Germinal center (tissue), 1 donor: ENCODE measurements at places on chromosomes 2 and 18.

DNA sequence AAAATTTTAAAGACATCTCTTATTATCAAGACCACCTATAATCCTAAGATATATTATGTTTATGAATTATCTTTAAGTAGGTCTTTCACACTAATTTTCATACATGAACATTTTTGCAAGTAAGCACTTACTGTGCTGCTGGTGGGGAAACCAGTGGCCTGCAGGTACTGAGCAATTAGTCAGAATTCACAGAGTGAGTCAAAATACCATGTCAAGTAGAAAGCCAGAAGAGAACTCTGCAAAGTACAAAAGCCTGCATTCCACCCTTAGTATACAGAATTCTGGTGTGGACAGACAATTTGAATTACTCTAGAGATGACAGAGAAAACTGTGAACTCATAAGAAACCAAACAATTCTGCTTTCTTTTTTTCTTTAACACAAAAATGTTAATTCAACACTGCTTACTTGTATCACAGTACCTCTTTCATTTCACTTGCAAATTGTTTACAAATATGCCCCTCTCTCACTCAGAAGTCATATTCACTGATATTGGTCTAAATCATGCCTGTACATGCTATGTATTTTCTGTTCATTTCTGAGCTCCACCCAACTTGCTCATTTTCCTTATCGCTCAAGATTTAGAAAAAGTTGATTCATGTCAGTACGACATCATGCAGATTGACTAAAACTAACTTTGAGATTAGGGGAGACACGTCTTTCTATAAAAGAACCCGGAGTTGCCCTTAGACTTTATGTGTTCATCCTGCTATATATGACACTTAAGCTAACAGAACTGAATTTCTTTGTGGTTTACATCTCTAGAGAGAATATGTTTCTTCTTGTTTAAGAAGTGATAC is 182.9 kb downstream of the IKZF2 start:
- DNase-seq: no peak

- no peak for DNase-seq
These were observed 144.9 kb downstream of the TGIF1 start for GRCh38 chr18:3594760-3595368.

DNA sequence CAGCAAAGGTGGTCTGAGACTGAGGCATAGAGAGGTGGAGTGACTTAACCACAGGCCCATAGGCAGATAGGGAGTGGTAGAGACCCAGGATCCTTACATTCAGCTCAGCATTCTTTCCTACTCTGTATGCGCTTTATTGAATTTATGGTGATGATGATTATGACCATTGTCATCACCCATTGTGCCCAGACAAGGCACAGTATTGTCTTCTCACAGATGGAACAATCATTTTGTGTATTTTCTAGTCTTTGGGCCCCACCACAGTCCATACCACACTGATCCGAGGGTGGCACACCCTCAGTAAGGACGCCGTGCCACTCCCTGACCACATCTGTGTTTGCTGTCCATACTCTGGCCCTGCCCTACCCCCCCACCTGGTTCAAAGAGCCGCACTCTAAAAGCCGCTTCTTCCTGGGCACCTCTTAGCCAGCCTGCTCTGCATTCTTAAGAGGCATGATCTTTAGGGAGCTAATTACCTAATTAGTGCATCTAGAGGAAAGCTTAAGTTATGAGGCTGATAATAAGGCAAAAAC is 179.6 kb upstream of the SMAD2 start:
- DNase-seq: no peak

DNA sequence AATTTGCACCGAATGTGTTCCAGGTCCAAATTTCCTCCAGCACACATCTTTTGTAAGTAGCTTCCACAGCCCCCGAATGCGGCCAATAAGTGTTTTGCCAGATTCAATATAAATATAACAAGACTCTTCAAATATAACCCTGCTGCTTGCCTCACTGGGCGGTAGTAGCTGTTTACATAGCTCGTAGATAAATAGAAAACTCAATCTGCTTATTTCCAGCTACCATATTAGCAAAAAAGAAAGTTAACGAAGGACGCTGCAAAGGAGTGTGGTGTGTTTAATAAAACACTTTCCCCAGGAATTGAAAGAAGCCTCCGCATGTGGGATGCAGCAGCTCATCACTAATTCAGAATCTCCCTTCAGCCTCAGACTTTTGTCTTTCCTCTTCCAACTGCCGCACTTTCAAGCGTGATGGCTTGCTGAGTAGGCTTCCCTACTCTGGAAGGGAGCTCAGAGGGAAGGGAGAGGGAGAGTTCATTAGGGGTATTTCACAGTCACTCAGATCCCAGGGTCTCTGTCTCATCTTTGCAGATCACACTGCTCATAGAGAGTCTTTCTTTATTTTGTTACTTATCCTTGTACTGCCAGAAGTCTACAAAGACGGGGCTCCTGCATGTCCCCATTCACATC is 367.0 kb downstream of the RND3 start:
- DNase-seq: no peak

DNA sequence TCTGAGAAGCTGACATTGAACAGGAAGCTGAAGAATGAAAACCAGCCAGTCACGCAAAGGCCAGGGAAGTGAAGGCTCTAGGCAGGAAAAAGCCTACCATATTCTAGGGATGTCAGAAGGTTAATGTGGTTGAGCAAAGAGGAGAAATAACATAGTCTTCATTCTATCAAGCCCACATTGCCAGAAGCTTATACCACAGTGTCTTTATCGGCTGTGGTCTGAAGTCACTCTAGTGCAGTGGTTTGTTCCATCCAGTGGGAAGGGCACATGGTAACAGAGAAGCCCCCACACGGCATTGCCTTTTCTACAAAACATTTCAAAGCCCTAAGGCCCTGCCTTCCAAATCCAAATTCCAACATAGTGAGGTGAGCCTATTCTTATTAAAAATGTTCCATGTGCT is 311.3 kb downstream of the TNS1 start:
- DNase-seq: no peak
